ENCODE measurements at places on chromosomes 12 and 14.

GRCh38 chr12:75553836-75554555, 42.6 kb upstream of the KRR1 start:
- DNase-seq, result peak; percentile 27

DNA sequence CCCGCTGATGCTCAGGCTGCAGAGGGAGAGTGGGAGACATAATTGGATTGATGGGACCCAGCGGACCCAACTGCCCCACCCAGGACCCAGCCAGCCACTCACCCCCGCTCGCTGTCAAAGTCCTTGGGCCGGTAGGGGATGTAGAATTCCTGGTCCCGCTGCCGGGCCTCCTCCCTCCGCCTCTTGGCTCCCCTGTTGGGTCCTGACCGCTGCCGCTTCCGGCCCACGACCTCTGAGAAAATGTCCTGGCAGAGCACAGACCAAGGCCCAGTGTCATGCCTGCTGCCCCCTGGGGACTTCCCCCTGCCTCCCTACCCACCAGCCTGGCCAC, 13.5 kb downstream of the CFAP73 start:
- DNase-seq, result no peak

DNA sequence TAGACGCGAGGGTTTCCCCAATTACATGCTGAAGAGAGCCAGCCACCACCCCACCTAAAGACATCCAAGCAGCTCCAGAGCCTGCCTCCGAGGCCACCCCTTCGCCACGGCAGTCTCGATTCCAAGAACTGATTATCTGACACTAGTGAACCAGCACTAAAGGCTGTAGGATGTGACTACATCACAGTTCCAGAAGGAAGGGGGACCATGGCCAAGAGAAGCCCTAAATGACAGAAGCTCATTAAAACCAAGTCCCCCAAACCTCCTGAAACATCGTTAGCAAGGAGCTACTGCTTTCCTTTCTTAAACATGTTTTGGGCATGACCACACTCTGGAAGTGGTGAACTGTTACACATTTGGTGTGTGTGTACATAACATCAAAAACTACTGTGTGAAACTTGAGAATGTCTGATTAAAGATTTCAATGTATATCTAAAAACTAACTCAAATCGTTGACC, 88.2 kb downstream of the DUSP16 start:
- no peak for DNase-seq

- peak; percentile 97 for DNase-seq
These were observed 13.9 kb upstream of the TCP11L2 start for GRCh38 chr12:106288494-106289195.

GRCh38 chr14:76386944-76387782, 11.2 kb downstream of the ESRRB start:
- peak; percentile 51 for DNase-seq

GRCh38 chr14:88563845-88564244, 1.0 kb downstream of the ZC3H14 start:
- DNase-seq, result no peak

- no peak for DNase-seq
These were observed 126.4 kb downstream of the PTPRR start for GRCh38 chr12:70794131-70794530.

- no peak for DNase-seq
These were observed 165.2 kb downstream of the VRK1 start for GRCh38 chr14:96962337-96962736.

DNA sequence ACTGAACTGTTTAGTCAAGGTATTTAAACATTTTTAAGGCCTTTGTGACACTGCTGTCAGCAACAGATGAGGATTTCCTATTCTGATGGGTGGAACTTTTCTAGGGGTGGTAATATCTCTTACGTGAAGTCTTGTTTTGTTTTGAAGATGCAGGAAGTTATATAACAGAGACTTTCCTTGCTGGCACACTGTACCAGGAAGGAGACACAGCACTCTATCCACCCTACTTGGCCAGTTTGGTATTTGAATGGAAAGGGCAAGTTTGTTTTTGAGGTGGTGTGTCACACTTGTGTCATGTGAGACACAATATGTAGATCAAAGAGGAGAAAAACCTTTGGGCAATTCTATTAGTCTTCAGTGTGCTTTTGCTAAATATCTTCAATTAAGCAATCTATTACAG, 51.6 kb upstream of the SRP54 start:
- peak; percentile 11 for DNase-seq

DNA sequence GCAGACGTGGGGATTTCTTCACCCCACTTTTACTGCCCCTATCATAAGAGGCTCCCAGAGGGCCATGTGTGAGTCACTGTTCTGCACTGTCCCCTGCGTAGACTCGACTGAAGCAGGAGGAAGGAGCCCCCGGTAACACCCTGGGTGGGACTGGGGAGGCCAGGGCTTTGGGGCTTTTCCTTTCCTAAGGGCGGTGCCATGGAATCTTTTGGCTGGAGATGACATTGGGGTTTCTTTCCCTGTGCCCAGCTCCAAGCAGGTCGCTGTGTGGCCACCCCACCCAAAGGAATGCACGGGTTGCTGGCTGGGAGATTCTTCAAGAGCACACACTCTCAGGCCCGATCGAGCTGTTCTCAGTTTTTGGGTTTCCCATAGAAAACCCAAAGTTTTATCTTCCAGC, 62.3 kb upstream of the RIN3 start:
- DNase-seq, result no peak

DNA sequence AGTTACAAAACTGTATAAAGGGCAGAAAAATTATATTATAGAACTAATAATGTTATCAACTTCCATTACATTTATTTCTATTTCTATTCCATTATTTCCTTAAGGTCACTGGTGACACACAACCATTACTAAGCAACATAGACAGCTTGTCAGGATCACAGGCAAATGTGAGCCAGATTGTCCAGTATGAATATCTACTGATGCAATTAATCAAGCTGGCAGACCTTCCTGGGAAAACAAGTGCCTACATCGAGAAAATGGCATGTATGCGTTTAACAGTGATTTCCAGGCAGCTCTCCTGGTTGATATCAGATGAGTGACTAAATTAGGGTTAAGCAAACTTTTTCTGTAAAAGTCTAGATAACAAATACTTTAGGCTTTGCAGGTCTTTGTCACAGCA, 36.9 kb upstream of the TSPAN8 start:
- DNase-seq, result no peak

GRCh38 chr12:48744251-48745008, 27.9 kb upstream of the CCNT1 start:
- DNase-seq, result no peak

DNA sequence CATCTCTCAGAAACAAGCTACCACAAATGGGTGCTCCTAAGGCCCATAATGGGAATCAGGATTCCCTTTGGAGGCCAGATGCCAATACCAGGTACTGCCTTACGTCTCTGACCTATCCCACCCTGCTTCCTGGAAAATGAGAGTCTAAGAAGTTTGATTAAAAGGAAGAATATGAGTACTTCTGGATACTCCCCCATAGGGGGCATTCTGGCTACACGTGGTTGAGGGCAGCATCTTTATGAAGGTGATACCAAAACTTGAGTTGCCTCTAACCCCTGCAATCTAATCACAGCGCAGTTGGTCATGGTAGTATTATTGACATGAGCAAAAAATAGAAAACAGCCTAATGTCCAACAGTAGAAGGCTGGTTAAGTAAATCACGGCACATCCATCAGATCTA, 184.2 kb upstream of the LHX5 start:
- no peak for DNase-seq

DNA sequence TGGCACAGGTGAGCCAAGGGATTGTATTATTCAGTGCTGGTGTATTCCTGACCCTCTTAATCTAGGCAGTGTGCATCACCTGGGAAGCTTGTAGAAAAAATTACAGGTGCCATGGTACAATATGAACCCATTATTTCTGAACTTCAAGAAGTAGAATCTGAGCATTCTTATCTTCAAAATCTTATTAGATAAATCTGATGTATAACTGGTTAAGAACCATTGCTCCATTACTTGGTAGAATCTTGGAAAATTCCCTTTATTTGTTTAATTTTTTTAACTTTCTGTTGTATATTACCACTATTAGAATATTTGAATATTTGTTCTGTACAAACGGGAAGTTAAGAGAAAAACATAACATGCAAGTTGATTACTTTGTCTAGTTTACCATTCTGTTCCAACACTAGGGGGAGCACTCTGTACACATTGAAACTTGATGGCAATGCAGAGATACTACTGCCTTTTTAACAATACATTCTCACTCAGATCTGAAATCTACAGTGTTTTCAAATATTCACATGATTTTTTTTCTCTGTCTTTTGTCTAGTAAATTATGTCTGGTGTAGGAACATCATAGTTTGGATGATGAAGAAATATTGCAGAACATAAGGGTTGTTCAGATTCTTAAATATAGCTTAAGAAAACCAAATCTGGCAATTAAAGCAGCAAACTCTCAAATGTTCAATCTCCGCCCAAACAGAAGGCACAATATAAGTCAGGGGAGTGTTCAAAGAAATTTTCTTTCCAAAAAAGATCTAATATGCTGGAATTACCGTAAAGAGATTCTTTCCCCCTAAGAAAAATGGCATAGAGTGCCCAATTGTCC, 196.6 kb downstream of the PCNX1 start:
- peak; percentile 80 for DNase-seq

DNA sequence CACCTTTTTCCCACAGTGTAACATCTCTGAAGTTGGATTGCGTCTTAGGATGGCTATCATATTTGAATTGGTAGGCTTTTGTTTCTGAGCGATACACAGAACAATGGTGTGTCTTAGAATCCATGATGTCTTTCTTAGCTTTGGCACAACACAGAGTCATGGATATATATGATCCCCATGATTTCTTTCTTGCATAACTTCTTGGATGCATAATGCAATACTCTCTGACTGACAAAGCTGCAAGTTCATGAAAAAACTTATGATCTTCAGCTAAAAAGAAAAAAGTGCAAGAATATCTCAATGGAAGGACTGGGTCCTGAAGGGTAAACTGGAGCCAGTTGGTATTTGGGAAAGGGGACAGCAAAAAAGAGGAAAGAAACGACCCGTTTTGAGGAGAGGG, 48.1 kb downstream of the VWF start:
- no peak for DNase-seq

DNA sequence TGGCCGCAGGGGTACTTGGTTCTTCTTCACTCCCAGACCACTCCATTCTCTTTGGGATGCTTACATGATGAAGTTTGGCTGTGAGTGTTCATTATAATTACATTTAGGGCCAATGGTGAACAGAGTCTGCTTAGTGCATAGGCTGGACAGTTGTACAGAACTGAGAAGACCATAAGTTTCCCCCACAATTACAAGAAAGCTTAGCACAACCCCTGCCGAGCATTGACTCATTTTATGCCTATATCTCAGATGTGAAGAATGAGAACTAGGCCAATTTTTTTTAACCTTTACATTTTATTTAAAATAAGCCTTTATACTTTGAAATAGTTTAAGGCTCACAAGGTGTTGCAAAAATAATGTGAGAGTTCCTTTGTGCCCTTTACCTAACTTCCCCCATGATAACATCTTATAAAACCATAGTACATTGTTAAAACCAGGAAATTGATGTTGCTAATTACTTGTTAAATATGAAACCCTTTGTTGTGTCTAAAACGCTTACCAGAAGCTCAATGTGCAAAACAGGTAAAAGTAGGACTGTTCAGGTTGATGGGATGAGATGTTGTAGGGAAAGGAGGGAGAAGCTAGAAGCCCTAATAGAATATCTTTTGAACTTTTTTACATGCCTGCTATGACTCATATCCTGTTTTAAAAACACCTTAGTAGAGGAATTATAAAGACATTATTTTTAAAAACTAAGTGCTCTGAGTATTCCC, 47.2 kb downstream of the ALDH1L2 start:
- no peak for DNase-seq

DNA sequence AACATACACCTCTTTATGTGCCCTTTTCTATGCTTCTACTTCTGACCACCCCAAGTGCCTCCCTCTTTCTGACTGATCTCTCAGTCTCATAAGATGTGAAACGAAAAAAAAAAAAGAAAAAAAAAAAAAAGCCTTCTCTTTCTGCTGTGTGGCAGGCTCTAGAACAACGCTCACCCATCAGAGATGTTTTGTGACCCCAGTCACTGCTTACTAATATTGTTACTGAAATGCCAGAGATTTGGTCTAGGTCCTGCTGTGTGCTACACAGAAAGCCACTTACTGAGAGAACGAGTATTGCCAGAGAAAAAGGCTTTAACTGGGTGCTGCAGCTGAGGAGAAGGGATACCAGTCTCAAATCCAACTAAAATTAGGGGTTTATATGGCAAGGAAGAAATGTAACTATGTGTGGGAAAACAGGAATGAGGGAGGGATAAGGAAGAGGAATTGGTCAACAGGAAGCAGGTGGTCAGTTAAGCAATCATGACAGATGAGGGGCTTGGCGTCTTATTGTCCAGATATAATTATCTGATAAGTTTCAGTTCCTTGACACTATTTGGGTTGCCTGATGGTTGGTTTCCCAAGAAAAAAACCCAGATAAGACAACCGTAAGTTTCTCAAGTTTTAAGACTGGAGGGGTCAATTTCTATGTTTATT, 149.0 kb downstream of the NAV3 start:
- DNase-seq, result peak; percentile 5

GRCh38 chr14:47235619-47236018, 439.8 kb downstream of the MDGA2 start:
- DNase-seq, result no peak

GRCh38 chr14:50082784-50083466, 33.4 kb downstream of the VCPKMT start:
- DNase-seq, result peak; percentile 86
